ENCODE measurements at places on chromosomes 12 and 14.

DNA sequence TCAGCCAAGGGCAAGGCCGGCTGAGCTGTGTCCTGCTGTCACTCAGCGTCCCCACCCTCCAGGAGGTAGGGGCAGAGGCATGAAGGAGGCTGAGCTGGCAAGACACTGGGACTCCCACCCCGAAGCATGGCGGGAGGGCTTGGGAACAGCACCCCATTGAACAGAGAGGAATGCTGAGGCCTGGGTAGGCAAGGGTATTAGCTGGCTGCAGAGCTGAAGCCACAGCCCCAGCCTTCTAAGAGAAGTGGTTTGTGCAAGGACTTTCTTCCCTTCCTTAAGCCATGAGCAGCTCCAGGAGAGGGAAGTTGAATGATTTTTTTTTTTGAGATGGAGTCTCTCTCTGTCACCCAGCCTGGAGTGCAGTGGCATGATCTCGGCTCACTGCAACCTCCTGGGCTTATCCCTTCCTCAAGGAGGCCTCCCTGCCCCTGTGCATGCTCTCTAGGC, 6.6 kb upstream of the CFAP73 start:
- no peak for DNase-seq

DNA sequence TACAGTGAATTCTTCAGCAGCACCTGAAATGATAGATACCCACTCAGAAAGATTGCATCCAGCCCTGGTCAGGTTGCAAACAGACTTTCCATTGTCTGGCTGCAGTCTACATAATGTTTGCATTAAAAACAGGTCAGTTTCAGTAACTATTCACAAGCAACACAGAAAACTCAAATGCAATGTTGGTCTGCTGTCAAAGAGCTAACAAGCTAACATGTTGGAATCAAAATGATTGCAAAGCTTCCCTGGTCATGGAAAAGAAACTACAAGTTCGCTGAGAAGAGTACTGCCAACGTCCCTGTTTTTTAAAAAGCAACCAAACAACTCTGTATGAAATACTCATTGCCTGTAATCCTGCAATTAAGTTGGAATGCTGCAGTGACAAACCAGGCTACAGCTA, 374.7 kb downstream of the ADAMTS20 start:
- no peak for DNase-seq

DNA sequence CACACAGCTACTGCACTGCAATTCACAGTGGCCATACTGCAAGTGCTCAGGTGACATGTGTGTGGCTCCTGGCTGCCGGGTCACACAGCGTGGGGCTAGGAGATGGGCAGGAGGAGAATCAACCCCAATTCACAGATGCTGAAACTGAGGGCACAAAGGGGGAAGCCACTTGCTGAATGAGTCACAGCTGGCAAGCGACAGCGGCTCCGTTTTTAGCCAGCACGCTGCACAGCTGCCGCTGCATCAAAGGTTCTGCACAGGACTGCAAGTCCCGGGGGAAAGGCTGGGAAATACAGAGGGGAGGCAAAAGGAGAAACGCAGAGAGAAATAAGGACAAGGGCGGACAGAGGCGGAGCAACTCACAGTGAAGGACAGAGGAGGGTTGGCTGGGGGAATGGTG, 57.9 kb downstream of the KDM2B start:
- DNase-seq = no peak

DNA sequence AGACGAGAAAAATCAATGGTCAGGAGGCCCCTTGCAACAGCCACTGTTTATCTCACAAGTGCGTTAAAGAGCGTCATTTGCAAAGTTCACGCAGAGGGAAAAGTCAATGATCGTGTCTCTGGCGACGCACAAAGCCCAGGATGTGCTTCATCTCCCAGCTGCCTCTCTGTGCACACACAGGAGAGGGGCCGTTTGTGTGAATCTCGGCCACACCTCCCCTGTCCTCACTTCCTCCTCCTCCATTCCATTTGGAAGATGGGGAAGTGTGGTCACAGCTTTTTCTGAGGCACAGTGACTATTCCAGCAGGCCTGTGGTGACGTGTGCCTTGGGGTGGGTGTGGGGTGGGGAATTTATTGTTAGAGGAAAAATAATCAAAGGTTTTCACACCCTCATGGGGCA, 90.4 kb downstream of the RBM19 start:
- no peak for DNase-seq

- no peak for DNase-seq
Measured at GRCh38 chr12:100951756-100952155, 157.2 kb downstream of the ANO4 start.

Measured in right lobe of liver (tissue), 6 donors.